ENCODE measurements at places on chromosomes 12 and 14.

DNA sequence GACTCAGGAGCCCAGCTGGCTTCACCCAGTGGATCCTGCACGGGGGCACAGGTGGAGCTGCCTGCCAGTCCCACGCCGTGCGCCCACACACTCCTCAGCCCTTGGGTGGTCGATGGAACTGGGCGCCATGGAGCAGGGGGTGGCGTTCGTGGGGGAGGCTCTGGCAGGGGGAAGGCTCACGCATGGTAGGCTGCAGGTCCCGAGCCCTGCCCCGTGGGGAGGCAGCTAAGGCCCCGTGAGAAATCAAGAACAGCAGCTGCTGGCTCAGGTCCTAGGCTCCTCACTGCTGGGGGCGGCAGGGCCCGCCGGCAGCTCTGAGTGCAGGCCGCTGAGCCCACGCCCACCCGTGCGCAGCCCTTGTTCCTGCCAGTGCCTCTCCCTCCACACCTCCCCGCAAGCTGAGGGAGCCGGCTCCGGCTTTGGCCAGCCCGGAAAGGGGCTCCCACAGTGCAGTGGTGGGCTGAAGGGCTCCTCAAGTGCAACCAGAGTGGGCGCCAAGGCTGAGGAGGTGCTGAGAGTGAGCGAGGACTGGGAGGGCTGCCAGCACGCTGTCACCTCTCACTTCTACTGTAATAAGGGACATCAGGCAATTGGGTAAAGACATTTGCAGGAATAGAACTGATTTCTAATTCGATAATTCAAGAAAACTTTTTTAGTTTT, 115.4 kb downstream of the TMTC2 start:
- no peak for DNase-seq

DNA sequence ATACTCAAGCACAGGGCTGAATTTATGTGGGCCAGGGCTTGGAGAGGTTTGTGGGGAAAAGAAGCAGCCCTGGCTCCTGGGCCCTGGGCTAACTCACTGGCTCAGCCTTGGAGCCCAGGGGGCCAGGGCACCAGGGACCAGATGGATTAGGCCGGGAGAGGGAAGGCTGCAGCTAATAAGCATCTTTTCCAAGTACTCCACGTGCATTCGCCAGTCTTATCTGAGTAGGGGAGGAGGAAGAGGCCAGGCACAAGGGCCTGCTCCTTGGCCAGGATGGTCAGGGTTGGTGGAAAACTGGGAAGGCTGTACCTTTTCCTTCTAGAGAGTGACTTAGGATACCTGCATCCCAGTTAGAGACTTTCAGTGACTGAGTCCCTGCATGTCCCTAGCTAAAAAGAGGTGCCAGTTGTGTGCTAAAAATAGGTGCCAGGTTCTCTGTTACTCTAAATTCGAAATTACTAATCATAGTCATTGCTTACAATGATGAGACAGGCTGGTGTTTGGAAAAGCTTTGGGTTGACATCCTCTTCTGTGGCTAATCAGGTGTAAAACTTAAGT, 1.3 kb downstream of the GLRX5 start:
- DNase-seq, result no peak

DNA sequence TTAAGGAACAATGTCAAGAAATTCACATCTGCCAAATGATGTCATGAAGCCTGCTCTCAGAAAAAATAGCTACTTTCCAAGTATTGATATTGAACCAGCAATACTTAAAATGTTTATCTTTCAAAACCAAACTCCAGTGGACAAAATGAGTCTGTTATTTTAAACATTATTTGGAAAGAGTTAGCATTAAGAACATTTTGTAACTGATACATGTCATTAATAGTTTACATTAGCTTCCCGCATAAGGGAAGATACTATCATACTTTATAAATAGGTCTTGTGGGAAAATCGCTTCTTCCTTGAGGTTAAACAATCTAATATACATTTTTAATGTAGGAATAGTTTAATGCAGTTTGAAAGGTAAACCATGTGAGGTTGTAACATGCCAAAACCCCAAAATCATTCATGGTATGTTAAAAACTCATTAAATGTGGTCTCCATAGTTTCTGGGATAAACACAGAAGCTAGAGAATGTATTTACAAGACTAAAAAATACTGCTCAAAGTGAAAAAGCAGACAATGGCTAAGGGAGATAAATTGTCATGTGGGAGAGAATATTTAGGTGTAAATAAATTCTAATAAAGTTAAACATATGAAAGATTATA, 73.4 kb upstream of the ATP2B1 start:
- DNase-seq, result no peak

DNA sequence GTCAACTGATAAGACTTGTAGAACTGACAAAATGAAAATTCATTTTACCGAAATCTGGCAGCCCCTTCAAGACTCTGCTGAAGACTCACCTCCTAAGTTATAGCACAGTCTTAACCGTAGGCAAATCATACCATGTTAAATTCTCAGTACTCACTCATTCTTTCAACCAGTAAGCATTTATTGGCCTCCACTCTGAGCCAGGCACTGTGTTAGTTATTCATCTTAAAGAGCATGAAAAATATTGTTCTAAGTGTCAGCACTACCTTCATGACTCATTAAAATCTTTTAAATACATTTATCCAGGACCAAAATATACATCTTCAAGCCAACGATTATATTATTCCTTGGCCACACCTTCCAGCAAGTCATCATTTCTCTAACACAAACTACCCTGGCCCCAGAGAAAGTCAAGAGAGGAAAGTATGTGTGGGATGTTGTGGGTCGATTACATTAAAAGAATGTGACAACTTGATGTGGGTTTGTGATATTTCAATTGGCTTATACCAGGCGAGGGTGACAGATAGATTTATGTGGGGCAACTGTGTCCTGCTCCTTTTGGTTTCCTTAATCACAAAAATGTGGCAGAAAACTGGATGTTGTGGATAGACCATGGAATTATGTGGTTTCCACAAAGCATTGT, 55.0 kb downstream of the TMEM30B start:
- no peak for DNase-seq

- no peak for DNase-seq
These were observed 229.7 kb upstream of the NPAS3 start for GRCh38 chr14:32709027-32709426.
